A549 treated with Hydrocortisone at 1 μM for 4 hours (cell line): ENCODE measurements at places on chromosomes 4 and X. TPM values are rescaled to one million over a fixed set of nuclear protein-coding genes. Genes with fewer than 3 reads are reported as not detected.

Gene CLGN
- 4.6 to 6.6 TPM (median 5.2 TPM) in 5 replicates for total RNA-seq

Gene UGT2A1
- not detected in 5 replicates for total RNA-seq

Gene STPG2
- not detected in 5 replicates for total RNA-seq

Gene GBA3
- total RNA-seq: not detected in 5 replicates

Gene CCSER1
- not detected in 5 replicates for total RNA-seq

Gene ARHGEF9
- 4.7 to 5.6 TPM (median 5.2 TPM) in 5 replicates for total RNA-seq

Gene ARX
- 0.38 to 0.72 TPM (median 0.62 TPM) in 5 replicates for total RNA-seq

Gene CPE
- total RNA-seq: 1.4 to 1.9 TPM (median 1.7 TPM) in 5 replicates

Gene NOX1
- 0.05 to 0.15 TPM (median 0.10 TPM) in 4 of 5 replicates, not detected in the other for total RNA-seq

Gene MAGEB4
- not detected in 5 replicates for total RNA-seq

Gene BRCC3
- total RNA-seq: 23.9 to 31.6 TPM (median 26.7 TPM) in 5 replicates

Gene TMEM165
- total RNA-seq: 50.7 to 62.8 TPM (median 55.3 TPM) in 5 replicates

Gene REPS2
- total RNA-seq: 0.93 to 1.7 TPM (median 1.4 TPM) in 5 replicates
